ENCODE measurements at places on chromosomes 16 and 17.
A peak's percentile ranks its signal among the peaks of the same experiment; 100 is the strongest.

DNA sequence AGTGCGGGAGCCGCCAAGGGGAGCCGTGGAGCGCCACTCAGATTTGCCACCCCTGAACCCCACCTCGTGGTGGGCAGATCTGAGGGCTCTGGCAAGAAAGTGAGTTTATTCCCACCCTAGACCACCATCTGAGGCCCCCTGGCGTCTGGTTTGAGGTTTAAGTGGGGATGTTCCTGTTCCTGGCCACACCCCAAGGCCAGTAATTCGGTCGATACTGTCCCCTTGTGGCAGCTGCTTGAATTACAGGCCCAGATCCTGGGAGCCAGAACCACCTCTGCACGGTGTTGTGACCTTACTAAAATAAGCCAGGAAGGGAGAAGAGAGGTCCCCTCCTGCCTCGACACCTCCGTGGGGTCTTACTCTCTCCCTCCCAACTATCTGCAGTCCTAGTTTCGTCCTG, 3.3 kb upstream of the LAT start:
- DNase-seq, result peak; percentile 29

DNA sequence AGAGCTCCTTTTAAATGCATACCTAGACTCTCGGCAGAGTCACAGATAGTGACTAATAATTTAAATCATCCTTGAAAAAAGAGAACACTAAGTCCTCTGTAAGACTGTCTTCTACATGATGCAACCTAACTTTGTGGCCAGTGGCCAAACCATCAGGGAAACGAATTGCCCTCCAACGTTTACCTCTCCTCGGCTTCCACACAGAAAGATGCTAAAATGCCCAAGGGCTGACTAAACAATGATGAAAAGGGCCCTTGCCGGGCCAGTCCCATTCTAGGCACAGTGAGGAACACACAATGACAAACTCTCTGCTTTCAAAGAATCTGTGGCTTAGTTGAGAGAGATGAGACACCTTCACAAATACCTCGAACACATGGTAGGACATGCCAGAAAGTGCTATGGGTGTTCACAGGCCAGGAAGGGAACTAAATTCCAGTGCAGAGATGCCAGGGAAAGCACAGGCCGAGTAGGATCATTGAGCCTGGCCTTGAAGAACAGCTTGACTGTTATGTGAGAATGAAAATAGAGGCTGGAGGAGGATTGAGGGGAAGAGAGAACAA, 35.3 kb upstream of the PITPNM3 start:
- no peak for DNase-seq

DNA sequence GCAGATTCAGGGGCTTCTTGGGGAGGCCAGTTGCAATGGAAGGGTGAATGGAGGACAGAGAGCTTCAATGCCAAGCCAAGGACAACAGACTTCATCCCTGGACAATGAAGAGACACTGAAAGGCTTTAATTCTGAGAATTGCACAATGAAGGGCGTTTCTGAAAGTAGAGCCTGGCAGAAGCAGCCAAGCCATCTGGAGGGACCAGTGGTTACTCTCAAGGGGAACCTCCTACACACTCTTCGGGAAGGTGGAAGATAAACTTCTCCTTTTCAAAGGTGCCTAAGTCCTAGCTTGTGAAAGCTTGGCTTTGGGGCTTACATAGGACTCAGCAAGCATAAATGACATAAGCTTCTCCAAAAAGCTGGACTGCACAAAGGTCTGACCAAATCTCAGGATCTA, 6.2 kb upstream of the CES1 start:
- DNase-seq, result no peak

DNA sequence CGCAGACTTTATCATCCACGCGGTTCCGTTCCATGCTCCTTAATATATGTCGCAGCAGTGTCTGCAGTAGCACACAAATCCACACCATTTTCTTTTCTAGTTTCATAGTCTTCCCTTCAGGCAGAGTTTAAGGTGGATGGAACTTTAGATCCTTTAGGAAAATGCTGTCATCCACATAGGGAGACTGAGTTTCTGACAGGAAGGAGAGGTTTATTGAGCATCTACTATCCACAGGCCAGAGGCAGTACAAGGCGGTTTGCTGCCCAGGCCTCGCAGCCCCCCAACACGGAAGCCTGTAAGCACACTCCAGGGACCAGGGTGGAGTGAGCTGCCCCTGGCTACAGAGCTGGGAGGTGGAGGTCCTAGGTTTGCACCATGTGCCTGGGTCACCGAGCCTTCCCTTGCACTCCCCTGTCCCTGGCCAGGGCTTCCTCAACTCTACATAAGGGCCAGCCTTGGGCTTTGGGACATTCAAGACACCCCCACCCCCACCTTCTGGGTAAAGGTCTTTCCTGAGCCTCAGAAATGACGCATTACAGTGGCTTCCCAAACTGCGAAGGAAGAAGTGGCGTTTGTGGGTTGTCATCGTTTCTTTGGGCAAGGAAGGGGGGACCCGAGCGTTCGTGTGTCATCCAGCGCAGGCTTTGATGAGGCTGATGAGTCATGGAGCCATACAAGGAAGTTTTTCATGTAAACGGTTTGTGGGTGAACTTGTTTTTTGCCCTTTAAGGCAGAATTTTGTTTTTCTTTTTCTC, 146.5 kb upstream of the PLCG2 start:
- peak; percentile 77 for DNase-seq

- DNase-seq, result no peak
Measured at GRCh38 chr17:42387661-42388380, 421 bp downstream of the STAT3 start.

- DNase-seq, result no peak
Measured at GRCh38 chr16:53949715-53950410, 245.9 kb downstream of the FTO start.

DNA sequence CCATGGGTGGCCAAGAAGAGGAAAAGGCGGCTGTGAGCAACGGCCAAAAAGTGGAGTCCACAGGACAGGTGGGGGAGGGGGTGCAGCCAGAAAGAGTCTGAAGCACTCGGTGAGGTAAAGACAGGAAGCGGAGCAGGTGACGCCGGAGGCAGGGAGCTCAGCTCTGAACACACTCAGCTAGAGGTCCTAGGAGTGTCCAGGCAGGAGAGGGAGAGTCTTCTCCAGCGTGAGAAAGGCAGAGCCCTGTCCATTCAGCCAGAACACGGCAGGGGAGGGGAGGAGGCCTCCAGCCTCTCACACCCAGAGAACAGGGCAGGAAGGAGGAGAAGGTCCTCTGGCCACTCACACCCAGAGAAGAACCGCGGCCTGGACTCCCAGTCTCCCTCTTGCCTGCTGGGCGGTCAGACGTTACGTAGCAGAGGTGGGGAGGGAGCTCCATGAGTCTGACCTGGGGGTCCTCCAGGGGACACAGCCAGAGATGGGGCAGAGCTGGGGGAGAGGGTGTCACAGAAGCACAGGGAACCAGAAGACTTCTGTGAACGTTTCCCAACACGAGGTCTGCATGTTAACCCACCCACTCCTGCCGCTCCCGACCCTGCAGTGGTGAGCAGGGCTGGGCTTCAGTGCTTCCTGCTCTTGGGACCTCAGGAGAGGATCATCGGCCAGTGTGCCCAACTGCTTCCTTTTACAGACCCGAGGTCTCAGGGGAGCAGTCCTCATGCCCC, 89.2 kb downstream of the ABR start:
- DNase-seq, result no peak

- DNase-seq, result no peak
Measured at GRCh38 chr17:80486692-80487091, 10.3 kb upstream of the NPTX1 start.

DNA sequence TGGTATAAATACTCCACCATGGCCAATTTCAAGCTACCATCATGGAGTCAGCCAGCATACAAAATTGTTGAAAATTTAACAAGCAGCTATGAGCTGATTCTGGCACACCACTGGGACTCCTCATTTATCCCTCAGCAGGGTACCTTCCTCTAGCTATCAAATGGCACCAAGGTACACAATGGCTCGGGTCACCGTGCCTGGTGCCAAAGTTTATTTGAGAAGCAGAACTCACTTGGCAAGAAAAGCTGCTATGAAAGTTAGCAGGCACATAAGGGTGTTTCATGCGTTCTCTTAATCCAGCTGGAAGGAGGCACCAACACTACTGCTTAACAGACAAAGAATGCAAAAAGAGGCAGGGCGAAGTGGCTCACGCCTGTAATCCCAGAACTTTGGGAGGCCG, 51.6 kb downstream of the IKZF3 start:
- no peak for DNase-seq

DNA sequence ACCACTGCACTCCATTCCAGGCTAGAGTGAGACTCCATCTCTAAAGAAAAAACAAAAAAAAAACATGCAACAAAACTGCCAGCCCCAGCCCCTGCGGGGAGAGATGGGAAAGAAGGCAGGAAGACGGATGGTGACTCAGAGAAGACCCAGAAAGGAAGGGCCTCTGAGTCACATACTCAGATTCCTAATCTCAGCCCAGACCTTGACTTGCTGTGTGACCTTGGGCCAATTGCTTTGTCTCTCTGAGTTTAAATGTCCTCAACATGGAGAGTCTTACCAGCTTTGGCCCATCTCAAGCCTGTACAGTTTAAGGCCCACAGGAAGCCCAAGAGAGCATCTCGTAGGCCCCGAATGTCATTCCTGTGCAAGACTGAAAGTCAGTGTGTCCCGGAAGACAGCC, 86.5 kb upstream of the LHX1 start:
- DNase-seq, result no peak

DNA sequence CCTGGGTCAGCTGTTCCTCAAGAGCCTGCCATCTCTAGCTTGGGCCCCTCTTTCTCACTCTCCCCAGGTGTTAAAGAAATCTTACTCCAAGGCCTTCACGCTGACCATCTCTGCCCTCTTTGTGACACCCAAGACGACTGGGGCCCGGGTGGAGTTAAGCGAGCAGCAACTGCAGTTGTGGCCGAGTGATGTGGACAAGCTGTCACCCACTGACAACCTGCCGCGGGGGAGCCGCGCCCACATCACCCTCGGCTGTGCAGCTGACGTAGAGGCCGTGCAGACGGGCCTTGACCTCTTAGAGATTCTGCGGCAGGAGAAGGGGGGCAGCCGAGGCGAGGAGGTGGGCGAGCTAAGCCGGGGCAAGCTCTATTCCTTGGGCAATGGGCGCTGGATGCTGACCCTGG, 6.8 kb downstream of the CNP start:
- no peak for DNase-seq

- no peak for DNase-seq
Measured at GRCh38 chr17:35895636-35896587, 15.8 kb upstream of the CCL5 start.

- DNase-seq, result peak; percentile 62
Measured at GRCh38 chr16:89828199-89828869, at the start of gene SPIRE2. Gene SPIRE2, plus strand, starts transcription at chr16:89828475. Its CDS starts 76 bp downstream, at chr16:89828551.

DNA sequence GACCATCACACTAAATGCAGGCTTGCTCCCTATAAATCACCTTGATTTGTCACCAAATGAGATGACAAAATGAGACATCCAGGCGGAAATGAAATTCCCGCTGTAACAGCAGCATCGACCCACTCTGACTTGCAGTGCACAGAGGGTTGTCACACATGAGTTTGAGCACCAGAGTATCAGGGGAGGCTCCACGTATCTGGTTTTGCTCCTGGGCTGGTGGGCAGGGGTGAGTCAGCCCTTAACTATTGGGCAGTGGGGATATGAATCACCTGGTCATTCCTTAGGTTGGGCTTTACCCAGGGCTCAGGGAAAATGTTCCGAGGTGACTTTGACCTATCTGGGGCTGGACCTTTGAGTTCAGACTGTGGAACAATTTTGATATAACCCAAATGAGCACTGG, 245.2 kb upstream of the CCL2 start:
- DNase-seq, result no peak

DNA sequence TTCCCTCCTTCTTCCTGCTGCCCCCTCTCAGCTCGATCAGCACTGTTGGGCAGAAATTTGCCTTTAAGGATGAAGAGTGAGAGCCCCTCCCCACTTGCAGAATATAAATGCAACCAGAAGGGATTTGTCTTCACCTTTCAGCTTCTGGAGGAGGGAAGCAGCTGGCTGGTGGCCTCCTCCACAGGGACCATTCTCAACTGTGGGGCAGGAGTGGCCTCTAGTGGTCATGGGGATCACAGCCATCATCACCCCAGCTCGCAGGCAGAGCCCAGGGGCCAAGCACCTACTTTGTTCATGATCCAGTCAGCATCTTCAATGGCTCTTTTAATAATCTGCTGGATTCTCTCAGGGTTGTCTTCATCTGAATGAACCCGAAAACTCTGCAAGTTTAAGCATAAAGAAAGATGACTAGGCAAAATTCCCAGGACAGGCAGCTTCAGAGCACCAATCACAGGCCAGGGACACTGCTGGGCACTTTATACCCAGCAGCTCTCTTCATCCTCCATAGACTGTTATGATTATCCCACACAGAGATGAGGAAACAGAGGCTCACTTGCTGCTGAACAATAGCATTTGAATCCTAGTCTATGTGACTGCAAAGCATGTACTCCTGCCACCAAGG, 13.1 kb downstream of the LYRM9 start:
- DNase-seq, result peak; percentile 48

DNA sequence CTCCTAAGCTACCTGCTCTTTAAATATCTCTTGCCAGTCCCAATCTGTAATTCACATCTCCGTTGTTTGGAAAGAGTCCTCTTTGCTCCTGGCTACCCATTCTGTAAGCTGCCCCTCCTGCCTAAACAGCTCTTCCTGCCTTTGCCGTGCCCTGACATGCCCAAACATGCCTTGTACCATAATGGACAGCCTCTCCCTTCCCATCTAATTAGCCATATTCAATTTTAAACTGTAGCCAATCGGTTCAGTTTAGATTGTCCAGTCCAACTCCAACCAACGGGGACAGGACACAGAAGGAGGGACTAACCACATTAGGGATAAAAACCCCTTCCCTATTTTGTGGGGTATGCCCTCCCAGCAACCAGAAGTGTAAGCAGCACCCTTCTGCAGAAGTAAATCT, 30.6 kb upstream of the CLEC3A start:
- DNase-seq, result no peak

DNA sequence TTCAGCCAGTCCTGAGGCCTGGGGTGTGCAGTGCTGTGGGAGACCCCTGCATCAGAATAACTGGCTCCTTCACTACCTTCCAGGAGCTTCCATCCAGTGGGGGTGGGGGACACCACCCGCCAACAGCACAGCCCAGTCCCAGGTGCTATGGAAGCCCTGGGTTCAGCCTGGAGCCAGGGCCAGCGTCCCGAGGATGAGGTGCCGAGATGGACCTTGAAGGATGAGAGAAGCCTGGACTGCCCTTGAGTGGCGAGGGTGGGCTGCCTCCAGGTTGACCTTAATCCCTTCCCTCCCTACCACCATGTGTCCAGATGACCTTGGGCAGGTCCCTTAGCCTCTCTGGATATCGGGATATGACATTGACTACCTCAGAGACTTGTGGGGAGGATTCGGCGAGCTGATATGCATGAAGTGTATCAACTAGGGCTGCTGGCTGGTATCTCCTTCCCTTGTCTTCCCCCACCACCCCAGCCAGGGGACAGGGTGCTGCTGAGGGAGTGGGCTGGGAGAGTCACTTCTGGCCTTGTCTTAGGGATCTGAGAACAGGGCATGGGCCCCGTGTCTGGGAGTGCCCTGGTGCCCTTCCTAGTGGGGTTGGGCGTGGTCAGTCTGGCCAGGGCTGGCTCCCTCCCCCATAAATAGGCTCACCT, 14.2 kb upstream of the LASP1NB start:
- no peak for DNase-seq

GRCh38 chr17:42865638-42866094, 14.7 kb downstream of the AOC3 start:
- DNase-seq, result no peak

Data from activated CD4-positive, alpha-beta T cell treated with anti-CD3 and anti-CD28 coated beads, Interleukin-2, amount 50 U/mL, for 4 hours (primary cell).